Activated naive CD8-positive, alpha-beta T cell treated with anti-CD3 and anti-CD28 coated beads, Interleukin-2, amount 10 ng/mL, durations not matched to agents 7 days and 5 days (primary cell): ENCODE measurements at places on chromosomes 2 and 18. TPM values are rescaled to one million over a fixed set of nuclear protein-coding genes. Genes with fewer than 3 reads are reported as not detected.

GRCh38 chr2:205107810-205108209 is 562.5 kb downstream of the PARD3B start:
- no peak for DNase-seq
- H3K4me3 ChIP-seq: no peak overlapping the region
- no peak overlapping the region for H3K27ac ChIP-seq
- H3K4me1 ChIP-seq: peaks cover 2% of the 10 kb centered on the region
- H3K36me3 ChIP-seq: peaks cover 4% of the 10 kb centered on the region
- H3K27me3 ChIP-seq: no peaks in the 10 kb centered on the region

DNA sequence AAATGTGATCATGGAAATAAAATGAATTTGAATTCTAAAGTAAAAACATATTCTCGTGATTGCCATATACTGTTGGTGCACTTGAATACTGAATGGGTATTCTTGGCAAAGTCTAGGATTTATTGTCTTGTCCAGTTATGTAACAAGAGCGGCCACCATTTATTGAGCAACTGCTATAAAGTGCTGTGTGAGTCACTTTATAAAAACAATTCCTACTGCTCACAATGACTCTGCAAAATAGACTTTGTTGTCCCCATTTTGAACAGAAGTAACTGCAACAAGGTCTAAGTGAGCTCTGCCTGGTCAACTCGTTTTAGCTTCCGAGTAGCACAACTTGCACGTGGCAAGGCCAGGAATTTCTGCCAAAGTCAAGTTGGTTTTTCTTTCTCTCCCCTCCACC is 995.6 kb upstream of the FANCL start:
- H3K4me3 ChIP-seq: no peak overlapping the region
- H3K27me3 ChIP-seq: no peaks in the 10 kb centered on the region
- no peaks in the 10 kb centered on the region for H3K36me3 ChIP-seq
- no peak for DNase-seq
- H3K4me1 ChIP-seq: no peaks in the 10 kb centered on the region
- no peak overlapping the region for H3K27ac ChIP-seq

DNA sequence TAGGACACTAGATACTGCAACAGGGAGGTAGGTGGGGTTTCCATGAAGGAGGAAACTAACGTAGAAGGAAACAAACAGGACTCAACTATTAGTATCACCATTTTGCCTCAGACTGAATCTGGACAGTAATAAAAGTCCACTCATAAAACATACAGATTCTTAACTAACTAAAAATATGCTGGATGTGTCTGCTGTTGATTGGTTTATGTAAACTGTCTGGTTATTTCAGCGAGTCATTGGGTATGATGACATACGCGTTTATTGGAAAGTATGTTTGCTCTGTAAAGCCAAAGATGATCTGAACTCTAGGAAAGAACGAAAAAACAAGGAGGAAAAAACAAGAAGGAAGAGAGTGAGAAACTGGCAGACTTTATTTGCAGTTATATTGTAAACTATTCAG is 1816.1 kb upstream of the LRRTM1 start:
- no peak overlapping the region for H3K4me3 ChIP-seq
- H3K27me3 ChIP-seq: no peaks in the 10 kb centered on the region
- no peaks in the 10 kb centered on the region for H3K36me3 ChIP-seq
- H3K4me1 ChIP-seq: no peaks in the 10 kb centered on the region
- DNase-seq: no peak

DNA sequence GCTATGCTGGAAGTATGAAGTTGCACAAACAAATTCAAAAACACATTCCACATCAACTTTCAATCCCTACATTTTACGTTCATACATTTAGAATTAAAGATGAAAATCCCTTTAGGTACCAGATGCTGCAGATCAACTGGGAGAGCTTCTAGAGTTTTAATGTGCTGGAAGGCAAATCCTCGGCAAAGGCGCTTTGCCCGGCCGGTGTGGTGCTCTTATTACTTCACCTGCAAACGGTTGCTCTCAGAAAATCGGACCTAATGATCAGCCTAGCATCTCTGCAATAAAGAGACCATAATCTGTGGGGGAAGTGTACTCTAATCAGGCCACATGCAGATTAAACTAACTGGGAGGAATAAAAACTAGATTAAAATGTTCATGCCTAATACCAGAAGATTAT is 513.8 kb downstream of the ZEB2 start:
- no peak for DNase-seq
- H3K27ac ChIP-seq: no peak overlapping the region
- H3K27me3 ChIP-seq: no peaks in the 10 kb centered on the region
- H3K4me3 ChIP-seq: no peak overlapping the region
- peaks cover 7% of the 10 kb centered on the region for H3K36me3 ChIP-seq

- no peaks in the 10 kb centered on the region for H3K36me3 ChIP-seq
- H3K27ac ChIP-seq: no peak overlapping the region
- no peak overlapping the region for H3K4me3 ChIP-seq
Observed at GRCh38 chr18:46377557-46377956, 273.4 kb downstream of the HAUS1 start.

DNA sequence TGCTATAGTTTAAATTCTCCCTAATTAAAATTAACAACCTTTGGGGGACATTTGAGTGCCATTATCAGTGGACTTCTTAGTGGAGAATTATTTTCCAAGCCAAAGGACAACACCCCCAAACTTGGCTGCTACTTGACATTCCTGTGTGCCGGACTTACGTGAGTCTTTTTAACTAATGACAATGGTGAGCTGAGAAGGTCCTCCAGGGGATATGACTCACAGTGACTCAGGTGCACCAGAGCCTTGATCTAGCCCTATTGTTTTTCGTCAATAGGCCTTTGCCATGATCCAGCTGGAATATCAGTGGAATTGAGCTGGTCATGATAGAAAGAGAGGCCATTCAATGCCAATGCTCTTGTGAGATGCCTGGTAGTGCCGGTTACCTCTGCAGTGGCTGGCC is 118.1 kb upstream of the CXCR4 start:
- no peak overlapping the region for H3K4me3 ChIP-seq
- H3K36me3 ChIP-seq: peaks cover 6% of the 10 kb centered on the region
- H3K4me1 ChIP-seq: peaks cover 30% of the 10 kb centered on the region
- DNase-seq: no peak

DNA sequence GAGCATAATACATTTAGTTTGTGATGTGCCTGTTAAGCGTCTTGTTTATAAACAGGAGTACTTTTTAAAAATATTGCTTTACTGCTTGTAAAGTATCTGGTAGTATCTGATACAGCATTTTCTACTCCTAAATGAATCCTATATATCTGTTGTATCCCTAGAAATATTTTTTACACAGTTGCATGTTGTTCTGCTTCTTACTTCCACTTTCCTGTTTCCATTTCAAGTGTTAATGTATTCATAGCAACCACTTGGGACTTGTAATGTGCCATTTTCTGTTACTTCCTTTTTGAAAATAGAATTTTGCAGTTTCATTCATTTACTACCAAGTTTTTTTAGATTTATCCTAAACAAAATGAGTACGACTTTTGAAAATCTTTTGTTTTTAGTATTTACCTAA is 24.9 kb downstream of the CCNT2 start:
- H3K27ac ChIP-seq: no peak overlapping the region
- H3K27me3 ChIP-seq: no peaks in the 10 kb centered on the region
- no peak overlapping the region for H3K4me3 ChIP-seq
- DNase-seq: no peak

The MRO gene
- total RNA-seq: not detected

DNA sequence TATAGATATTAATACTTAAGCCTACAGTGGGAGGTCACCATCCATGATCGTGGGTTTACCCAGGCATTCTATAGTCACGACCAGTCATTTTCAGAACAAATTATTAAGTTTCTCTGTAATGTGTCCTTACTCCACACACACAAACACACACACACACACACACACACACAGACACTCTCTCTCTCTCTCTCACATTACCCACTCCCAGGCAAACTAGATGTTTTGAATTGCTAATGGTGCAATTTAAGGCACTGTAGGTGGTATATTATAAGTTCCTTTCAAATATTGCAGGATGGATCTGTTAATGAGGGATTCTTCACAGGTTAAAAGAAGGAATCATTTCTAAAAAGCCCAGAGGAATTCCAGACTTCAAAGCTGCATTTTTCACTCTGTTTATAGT is 657.8 kb downstream of the MBD2 start:
- no peaks in the 10 kb centered on the region for H3K36me3 ChIP-seq
- H3K4me1 ChIP-seq: no peaks in the 10 kb centered on the region
- no peaks in the 10 kb centered on the region for H3K27me3 ChIP-seq
- H3K4me3 ChIP-seq: no peak overlapping the region
- no peak for DNase-seq

The MREG gene
- 8.5 TPM for total RNA-seq

- H3K27me3 ChIP-seq: no peaks in the 10 kb centered on the region
- H3K27ac ChIP-seq: no peak overlapping the region
- no peaks in the 10 kb centered on the region for H3K36me3 ChIP-seq
- no peak for DNase-seq
- no peak overlapping the region for H3K4me3 ChIP-seq
Observed at GRCh38 chr2:150626934-150627411, 139.5 kb upstream of the RND3 start.

DNA sequence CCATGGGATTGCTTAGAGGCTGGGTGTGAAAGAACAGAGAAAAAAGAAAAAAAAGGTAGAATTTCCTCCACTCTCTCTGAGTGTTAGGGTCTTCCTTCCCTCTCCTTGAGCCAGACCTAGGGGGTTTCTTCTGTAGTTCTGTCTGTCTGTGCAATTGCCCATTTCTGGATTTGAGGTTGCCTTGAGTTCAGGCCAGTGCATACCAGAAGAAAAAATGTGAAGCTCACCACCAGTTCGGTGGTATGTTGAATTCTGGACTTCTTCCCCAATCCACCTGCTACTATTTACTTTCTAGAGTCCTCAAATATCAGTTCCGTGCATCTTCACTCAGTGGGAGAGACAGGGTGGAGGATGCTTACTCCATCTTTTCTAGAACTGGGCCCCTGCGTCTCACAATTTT is 15.3 kb upstream of the SELENOI start:
- no peak overlapping the region for H3K4me3 ChIP-seq
- no peaks in the 10 kb centered on the region for H3K36me3 ChIP-seq
- H3K27me3 ChIP-seq: peaks cover 2% of the 10 kb centered on the region
- H3K4me1 ChIP-seq: peaks cover 25% of the 10 kb centered on the region

The OSGEPL1 gene
- 15.5 TPM for total RNA-seq

- no peaks in the 10 kb centered on the region for H3K27me3 ChIP-seq
- no peak overlapping the region for H3K4me3 ChIP-seq
- H3K36me3 ChIP-seq: no peaks in the 10 kb centered on the region
- no peaks in the 10 kb centered on the region for H3K4me1 ChIP-seq
- H3K27ac ChIP-seq: no peak overlapping the region
Observed at GRCh38 chr18:25834061-25834460, 256.4 kb downstream of the SS18 start.

DNA sequence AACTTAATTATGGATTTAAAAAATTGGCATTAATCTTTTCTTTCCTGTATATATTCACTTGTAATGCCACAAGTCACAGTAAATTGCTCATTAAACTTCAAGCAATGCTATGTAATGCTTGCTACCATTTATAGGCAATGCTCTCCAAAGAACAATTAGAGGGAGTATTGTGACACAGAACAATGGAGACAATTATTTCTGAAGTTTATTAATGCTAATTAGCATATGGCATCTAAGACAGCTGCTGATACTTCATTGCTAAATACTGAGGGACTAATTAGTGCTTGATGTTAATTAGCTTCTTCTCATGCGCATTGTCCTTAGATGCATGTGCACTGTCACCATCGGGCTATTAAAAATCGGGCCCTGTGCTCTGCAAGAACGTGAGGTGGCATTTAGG is 1012.8 kb downstream of the SOCS6 start:
- no peaks in the 10 kb centered on the region for H3K4me1 ChIP-seq
- H3K27me3 ChIP-seq: no peaks in the 10 kb centered on the region
- H3K27ac ChIP-seq: no peak overlapping the region
- no peak overlapping the region for H3K4me3 ChIP-seq
- no peak for DNase-seq

DNA sequence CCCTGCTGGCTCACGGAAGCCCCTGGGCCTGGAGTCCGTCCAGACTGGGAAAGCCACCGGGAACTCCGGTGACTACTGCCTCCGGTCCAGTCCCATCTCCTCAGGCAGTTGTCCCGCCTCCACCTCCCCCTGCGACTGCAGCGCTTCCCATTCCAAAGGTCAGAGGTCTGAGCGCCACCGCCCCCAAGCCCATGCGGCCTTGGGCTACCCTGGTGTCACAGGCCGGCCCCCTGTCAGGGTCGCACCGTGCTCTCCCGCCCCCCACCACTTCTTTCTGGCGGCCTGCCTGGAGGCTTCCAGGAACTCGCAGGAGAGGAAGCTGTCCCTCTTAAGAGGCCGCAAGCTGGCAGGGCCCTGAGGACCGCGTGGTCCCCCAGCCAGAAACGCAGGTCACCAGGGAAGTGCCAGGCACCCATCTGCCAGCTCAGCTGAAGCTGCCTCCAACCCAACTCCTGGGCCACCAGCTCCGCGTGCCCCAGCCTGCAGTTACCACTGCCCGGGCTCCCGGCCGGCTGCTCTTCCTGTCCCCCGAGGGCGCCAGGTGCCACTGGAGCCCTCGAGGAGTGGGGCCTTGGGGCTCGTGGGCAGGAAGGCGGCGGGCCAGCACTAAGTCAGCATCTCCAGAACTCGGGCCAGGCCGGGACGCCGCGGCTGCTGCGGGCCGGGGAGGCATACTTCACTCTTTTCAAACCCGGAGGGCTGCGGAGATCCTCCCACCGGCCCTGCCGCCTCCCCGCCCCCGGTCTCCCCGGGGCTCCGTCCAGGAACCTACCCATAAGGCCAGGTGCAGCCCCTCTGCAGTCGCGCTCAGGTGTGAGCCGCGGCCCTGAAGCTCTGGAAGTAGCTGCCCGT is 83.3 kb upstream of the POMC start:
- DNase-seq: peak; percentile 72
- peak overlapping the region; percentile 84 for H3K27ac ChIP-seq
- H3K36me3 ChIP-seq: peaks cover 32% of the 10 kb centered on the region
- H3K27me3 ChIP-seq: no peaks in the 10 kb centered on the region
- H3K4me1 ChIP-seq: peaks cover 26% of the 10 kb centered on the region

The CHN1 gene
- 3.7 TPM for total RNA-seq

The SCN9A gene
- not detected for total RNA-seq

The SERPINB2 gene
- total RNA-seq: 2.9 TPM
